ENCODE measurements at places on chromosomes 12 and 14.

- no peak for DNase-seq
Observed at GRCh38 chr12:52049286-52049685, 2.0 kb upstream of the NR4A1 start.

DNA sequence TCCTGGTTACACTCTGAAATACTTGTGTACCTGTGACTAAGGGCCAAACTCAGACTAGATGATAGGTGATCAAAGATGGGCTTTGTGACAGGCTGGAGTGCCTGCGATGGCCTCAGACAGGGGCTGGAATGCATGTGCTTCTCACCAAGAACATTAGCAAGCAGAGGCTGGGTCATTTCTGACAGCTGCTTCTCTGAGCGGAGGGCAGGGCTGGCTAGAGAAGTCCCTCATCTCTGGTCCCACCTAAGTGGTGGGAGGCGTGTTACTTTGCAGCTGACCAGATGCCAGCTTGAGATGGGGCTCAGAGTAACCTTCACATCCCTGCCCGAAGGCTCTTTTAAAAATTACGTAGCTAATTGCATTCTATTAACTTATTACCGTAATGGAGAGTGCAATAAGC lies 106.8 kb upstream of the RTL1 start:
- no peak for DNase-seq

- DNase-seq = no peak
Observed at GRCh38 chr12:79344855-79345847, 345.6 kb downstream of the PAWR start.

DNA sequence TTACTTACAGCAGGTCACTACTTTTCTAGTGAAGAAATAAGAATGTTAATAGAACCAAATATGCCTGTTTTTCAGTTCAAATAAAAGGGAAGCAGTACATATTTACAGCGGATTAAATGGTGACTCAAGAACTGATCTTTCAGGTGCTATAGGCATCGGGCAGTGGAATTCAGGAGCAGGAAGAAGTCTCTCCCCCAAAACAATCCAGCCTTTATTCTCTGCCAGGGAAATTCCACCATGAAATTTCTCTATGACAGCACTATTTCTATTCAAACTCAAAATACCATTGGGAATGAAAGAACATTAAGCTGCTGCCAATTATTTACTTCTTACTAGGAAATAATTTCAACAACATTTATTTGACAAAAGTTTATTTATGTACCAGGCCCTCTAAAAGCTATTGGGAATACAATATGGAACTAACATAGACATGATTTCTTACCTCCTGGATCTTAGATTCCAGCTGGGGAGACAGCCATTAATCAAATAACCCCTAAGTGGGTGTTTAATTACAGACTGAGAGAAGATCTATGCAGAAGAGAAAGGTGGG lies 60.3 kb upstream of the KRR1 start:
- no peak for DNase-seq

DNA sequence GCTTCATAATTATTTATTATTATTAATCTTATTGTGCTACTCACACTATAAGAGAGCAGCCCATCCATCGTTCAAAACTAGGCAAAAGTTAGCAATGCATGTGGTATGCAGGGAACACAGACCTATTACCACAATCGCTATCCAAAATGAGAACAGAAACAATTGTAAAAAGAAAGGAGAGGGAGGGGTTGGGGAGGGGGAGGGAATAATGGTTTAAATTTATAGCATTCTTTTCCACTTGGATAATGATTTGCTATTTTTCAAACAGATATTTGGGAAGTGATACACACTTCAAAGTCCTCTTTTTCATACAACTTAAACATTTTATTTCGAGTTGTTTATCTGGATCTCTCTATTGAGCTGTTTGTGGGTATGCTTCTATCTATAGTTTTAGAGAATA lies 248.6 kb upstream of the SOX5 start:
- DNase-seq = no peak

- DNase-seq = no peak
Observed at GRCh38 chr12:4447151-4447550, 1.5 kb upstream of the FGF6 start.

DNA sequence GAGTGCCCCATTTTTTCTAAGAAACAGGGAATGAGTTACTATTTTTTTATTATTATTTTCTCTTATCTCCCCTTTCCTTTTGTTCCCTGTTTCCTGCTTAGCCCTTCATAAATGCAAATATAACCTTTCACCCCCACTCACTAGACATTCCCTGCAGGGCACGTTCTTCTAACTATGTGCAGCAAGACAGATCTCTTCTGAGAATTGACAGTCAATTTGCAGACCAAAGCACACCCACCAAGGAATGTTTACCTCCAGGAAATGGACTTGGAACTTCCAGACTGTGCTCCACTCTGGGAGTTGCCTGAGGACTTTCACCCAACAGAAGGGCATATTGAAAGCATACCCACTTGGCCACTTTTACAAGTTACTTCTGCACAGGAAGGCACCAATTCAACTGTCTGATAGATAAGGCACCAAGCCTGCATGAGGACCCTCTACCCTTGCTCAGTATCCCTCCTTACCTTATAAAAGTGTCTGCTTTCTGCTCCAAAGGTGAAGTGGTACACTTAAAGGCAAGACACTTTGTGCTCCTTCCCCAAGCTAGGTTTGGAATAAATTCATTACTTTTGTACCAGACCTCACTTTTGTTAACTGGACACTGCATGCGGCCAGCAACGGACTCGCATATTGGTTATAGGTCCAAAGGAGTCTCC lies 6.5 kb downstream of the TAS2R19 start:
- no peak for DNase-seq

- DNase-seq = no peak
Observed at GRCh38 chr12:83958997-83959396, 953.6 kb downstream of the SLC6A15 start.

DNA sequence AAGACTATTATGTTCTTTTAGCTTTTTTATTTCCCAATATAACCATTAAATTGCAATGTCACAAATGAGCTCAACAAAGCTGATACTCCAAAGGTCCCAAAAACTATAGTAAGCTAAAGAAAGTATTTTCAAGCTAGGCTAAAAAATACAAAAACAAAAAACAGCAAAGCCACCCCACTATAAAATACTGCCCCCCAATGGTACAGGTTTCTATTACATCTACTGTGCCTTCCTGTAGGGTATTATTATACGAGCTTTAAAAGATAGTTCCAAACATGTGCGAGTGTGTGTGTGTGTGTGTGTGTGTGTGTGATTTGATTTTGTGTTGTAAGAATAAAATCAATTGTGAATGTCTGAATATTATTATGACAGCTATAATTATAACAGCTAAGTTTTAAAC lies 1.1 kb downstream of the IFNG start:
- no peak for DNase-seq

- peak; percentile 31 for DNase-seq
Observed at GRCh38 chr12:13205809-13206559, 9.5 kb downstream of the EMP1 start.

DNA sequence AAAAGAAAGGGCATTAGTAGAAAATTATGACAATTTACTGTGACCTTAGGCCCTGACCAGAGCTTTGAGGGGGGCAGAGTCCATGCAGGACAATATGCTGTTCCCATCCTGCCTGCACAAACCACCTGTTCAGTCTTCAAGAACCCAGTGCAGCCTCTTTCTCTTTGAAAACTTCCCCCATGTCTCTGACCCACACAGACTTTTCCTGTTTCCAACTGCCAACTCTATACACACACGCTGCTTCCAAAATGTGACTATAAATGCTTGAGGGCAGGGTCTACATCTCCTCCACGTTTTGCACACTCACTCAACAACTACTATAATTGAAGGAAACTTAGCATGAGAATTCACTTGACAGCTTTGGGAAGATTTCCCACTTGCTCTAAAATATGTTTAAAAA lies 36.6 kb upstream of the SYCP3 start:
- no peak for DNase-seq

GRCh38 chr14:32393119-32393518 lies 64.0 kb downstream of the AKAP6 start:
- no peak for DNase-seq

GRCh38 chr14:64703395-64704142 lies 655 bp upstream of the PLEKHG3 start:
- DNase-seq = no peak

GRCh38 chr14:51552768-51553404 lies 98.8 kb upstream of the FRMD6 start:
- DNase-seq = no peak

- no peak for DNase-seq
Observed at GRCh38 chr14:59900556-59900955, 19.4 kb upstream of the LRRC9 start.

GRCh38 chr12:27577688-27578087 lies 53.7 kb downstream of the PPFIBP1 start:
- DNase-seq = no peak

- no peak for DNase-seq
Observed at GRCh38 chr14:71235875-71236274, 328.6 kb downstream of the PCNX1 start.

DNA sequence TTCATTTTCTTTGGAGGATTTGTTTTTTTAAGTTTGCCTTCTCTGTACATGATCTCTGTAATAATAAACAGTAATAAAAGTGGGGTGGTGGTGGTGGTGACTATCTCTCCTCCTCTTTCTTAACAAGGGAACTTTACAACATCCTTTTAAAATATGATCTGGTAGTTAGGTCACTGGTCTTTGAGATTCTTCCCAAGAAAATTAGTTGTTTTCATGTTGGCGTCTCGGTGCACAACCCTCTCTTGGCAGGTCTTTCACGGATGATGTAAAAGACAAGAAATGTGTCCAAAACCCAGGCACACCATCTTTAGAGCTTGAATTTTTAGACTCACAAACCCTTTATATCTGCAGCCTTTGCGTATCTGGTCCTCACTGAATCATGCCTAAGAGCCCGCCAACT lies 488.5 kb upstream of the TBX3 start:
- no peak for DNase-seq

GRCh38 chr12:122874081-122874480 lies 21.8 kb downstream of the VPS37B start:
- peak; percentile 47 for DNase-seq

DNA sequence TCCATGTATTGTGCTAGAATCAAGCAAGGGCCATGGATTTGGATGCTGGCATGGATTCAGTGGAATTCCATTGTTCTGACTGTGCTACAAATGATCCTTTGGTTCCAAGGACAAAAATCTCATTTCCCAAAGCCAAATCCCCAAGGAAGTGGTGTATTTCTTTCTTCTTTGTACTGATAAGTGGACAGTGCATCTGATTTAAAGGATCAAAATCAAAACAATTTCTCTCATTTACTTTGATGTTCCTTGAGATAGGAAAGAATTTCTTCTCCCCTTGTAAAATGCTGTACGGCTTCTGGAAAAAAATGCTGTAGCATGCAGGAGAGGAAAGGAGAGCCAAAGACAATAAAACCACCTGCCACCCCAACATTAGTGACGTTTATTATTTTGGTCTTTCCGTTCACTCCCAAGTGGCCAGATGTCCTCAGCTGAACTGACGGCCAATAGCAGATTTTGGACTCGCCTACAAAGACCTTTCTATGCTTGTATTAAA lies 185.7 kb downstream of the PRKD1 start:
- DNase-seq = no peak
